Body of pancreas (tissue), 4 donors: ENCODE measurements at places on chromosomes 7 and 10. TPM values are rescaled to one million over a fixed set of nuclear protein-coding genes. Genes with fewer than 3 reads are reported as not detected.

GRCh38 chr7:108497082-108497725, 28.7 kb downstream of the PNPLA8 start:
- no peaks in the 10 kb centered on the region for H3K4me1 ChIP-seq
- H3K4me3 ChIP-seq: no peak overlapping the region
- DNase-seq: peak; percentile 66
- peaks cover 5% of the 10 kb centered on the region for H3K36me3 ChIP-seq

DNA sequence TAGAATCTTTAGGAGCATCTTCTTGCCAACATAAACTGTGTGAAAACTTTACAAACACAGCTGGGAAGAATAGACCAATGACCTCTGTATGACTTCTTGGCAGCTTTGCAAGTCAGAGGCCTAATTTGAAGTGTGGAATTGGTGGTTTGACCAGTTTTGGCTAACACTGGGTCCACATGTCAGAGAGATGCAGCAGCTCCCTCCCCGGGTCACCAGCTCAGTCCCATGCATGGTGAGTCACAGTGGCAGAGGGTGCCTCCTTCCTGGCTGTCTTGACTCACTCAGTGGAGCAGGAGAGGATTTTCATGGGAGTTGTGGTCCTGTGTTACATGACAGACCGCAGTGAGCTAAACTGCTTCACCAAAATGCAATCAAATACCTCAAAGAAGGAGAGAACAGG, 8.2 kb upstream of the STARD3NL start:
- DNase-seq: peak; percentile 42
- H3K27ac ChIP-seq: no peak overlapping the region
- H3K4me3 ChIP-seq: no peak overlapping the region

DNA sequence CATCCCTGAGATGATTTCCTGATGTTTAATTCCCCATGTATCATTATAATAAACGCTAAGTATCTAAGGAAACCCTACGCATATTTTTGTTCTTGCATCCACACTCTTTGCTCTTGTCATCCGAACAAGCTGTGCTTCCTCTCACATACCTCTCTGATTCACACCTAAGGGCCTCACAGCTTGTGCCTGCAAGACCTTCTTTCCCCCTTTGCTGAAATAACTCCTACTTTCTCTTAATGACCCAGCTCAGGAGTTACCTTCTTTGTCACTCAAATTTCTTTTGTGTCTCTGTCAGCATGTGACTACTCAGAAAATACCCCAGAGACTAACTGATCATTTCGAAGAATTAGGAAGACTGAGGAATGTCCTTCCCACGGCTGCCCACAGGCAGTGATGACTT, 209.3 kb upstream of the IMMP2L start:
- no peaks in the 10 kb centered on the region for H3K4me1 ChIP-seq
- no peak overlapping the region for H3K27ac ChIP-seq
- no peak overlapping the region for H3K4me3 ChIP-seq

GRCh38 chr7:115356139-115356746, 434.3 kb downstream of the MDFIC start:
- no peak overlapping the region for H3K4me3 ChIP-seq
- no peaks in the 10 kb centered on the region for H3K36me3 ChIP-seq
- no peaks in the 10 kb centered on the region for H3K27me3 ChIP-seq
- H3K4me1 ChIP-seq: no peaks in the 10 kb centered on the region
- no peak overlapping the region for H3K27ac ChIP-seq

DNA sequence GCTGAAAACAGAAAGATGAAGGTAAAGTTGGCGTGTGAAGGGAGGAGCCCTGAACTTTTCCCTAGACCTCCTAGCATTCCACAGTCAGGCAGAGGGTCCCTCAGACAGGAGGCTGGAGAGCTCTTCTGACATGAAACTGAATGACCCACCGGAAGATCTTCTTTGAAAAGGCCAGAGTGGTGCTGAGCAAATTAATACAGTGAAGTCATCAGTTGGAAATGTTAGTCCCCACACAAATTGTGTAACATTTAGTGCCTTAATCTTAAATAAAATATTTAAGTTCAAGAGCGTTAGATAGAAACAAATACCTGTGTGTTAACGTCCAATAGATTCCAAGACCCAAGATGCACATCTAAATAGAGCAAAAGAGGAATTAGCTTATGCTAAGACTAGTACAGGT, 49.0 kb upstream of the WNT16 start:
- H3K4me1 ChIP-seq: peaks cover 4% of the 10 kb centered on the region
- no peak overlapping the region for H3K27ac ChIP-seq
- H3K27me3 ChIP-seq: no peaks in the 10 kb centered on the region
- no peak for DNase-seq
- no peak overlapping the region for H3K4me3 ChIP-seq
- no peaks in the 10 kb centered on the region for H3K36me3 ChIP-seq

GRCh38 chr7:154841731-154842331, 161.1 kb downstream of the PAXIP1 start:
- no peak overlapping the region for H3K27ac ChIP-seq
- H3K4me1 ChIP-seq: no peaks in the 10 kb centered on the region
- H3K4me3 ChIP-seq: no peak overlapping the region
- DNase-seq: no peak
- H3K27me3 ChIP-seq: no peaks in the 10 kb centered on the region
- H3K36me3 ChIP-seq: no peaks in the 10 kb centered on the region

GRCh38 chr7:39615350-39615975, 7.9 kb upstream of the RALA start:
- DNase-seq: no peak
- peaks cover 17% of the 10 kb centered on the region for H3K4me1 ChIP-seq
- no peaks in the 10 kb centered on the region for H3K36me3 ChIP-seq
- no peaks in the 10 kb centered on the region for H3K27me3 ChIP-seq
- no peak overlapping the region for H3K4me3 ChIP-seq

DNA sequence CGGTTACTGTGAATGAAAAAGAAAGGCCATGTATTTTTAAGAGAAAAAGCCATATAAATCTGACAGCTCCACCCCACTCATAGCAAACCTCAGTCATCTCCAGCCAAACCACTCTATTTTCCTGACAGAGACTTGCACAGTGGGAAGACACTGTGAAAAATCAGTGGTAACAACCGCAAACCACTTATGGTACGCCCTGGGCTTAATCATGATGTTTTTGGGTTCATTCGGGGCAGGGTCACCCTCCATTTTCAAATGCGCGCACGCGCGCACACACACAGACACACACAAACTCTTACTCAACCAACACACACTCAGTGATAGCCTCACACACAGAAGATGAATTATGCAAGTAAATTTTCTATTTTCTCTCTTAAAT, 82.1 kb upstream of the HPS1 start:
- H3K4me3 ChIP-seq: no peak overlapping the region
- no peak overlapping the region for H3K27ac ChIP-seq
- no peaks in the 10 kb centered on the region for H3K36me3 ChIP-seq
- no peaks in the 10 kb centered on the region for H3K27me3 ChIP-seq
- no peak for DNase-seq

DNA sequence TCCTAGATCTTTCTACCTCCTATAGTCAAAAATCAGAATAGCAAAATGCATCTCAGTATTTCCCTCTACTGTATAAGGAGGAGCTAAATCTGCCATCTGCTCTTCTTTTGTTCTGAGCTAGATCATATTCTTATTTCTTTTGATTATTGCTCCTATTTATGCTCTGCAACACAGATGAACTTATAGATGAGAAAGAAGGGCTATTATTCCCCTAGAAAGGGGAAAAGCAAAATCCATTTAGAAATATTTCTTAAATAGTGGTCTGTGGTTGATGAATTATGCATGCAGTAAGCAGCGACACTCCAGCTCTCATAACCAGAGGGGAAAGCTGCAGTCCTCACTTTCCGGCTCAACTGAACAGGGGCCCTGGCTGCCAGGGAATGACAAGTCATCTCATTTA, 207.3 kb upstream of the SORCS1 start:
- no peaks in the 10 kb centered on the region for H3K36me3 ChIP-seq
- DNase-seq: no peak
- H3K27ac ChIP-seq: no peak overlapping the region
- H3K27me3 ChIP-seq: no peaks in the 10 kb centered on the region
- no peak overlapping the region for H3K4me3 ChIP-seq

DNA sequence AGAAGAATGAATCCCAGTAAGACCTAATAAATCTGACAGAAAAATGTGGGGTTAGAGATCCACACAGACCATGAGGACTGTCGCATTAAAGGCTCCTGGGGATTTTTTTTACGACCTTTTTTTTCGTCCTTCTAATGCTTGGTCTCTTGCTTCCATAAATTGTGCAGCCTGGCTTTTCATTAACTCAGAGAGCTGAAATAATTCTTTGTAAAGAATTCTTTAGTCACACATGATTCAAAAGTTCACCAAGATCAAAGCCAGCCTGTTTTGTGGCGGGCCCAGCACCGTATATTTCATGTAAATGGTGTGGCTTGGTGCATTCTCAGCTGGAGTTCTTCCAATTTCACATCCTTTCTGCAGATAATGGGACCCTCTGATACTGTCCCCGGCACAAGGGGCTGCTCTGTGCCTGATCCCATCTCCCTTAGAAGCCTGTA, 206.6 kb upstream of the BMPER start:
- no peak overlapping the region for H3K4me3 ChIP-seq
- H3K27me3 ChIP-seq: no peaks in the 10 kb centered on the region
- H3K36me3 ChIP-seq: no peaks in the 10 kb centered on the region
- H3K27ac ChIP-seq: no peak overlapping the region
- no peaks in the 10 kb centered on the region for H3K4me1 ChIP-seq

- H3K4me3 ChIP-seq: no peak overlapping the region
- no peaks in the 10 kb centered on the region for H3K36me3 ChIP-seq
- H3K27me3 ChIP-seq: no peaks in the 10 kb centered on the region
- no peak for DNase-seq
- no peak overlapping the region for H3K27ac ChIP-seq
Measured at GRCh38 chr7:141190495-141190894, 116.6 kb downstream of the TMEM178B start.

DNA sequence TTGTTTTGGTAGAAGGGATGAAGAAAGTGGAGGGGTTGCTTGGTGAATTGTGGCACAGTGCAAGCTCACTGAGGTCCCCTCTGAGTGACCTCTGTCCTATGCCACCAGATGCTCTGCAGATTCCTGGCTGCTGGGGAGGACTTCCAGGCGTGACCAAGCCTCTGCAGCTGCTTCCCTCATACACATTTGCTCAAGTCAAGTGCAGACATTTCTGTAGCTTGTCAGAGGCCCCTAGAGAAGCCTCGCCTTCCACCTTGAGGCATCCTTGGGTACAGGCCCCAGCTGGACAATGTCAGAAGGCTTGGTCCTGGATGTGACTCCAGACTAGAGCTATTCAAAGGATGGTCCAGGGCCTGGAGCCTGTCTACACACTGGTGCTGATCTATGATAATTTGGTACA, 464.2 kb downstream of the PLXNA4 start:
- H3K4me3 ChIP-seq: no peak overlapping the region
- no peaks in the 10 kb centered on the region for H3K4me1 ChIP-seq
- no peak overlapping the region for H3K27ac ChIP-seq

DNA sequence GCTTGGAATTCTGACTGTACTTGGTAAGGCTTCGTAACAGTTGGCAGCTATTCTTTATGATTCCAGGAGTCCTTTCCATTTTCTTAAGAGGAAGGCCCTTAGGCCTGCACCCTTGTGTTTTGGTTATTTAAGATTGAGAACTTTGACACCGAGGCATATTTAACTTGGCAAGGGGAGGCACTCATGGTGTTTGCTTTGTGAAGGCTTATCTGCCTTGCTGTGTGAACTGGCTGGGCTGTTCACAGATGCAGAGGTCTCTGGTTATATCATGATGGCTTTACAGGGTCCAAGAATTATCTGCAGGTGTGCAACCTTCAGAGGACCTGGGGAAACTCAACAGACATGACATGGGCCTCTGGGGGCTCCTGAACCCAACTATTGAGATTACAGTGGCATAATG, 833 bp upstream of the PNLIPRP1 start:
- peak; percentile 86 for DNase-seq
- H3K27me3 ChIP-seq: no peaks in the 10 kb centered on the region
- peak overlapping the region; percentile 94 for H3K27ac ChIP-seq
- no peak overlapping the region for H3K4me3 ChIP-seq

The CTAGE8 gene
- total RNA-seq: not detected

The SLC39A12 gene
- total RNA-seq: not detected

The GRID2IP gene
- total RNA-seq: 1.6 TPM

The CHST12 gene
- total RNA-seq: 4.7 TPM

The CYP26A1 gene
- total RNA-seq: 5.6 TPM

The TAS2R3 gene
- total RNA-seq: not detected

The CDNF gene
- 15.3 TPM for total RNA-seq

The ITIH5 gene
- 9.9 TPM for total RNA-seq

The NPY4R gene
- total RNA-seq: not detected
